ENCODE measurements at places on chromosomes 12 and 14.
A peak's percentile ranks its signal among the peaks of the same experiment; 100 is the strongest.

- DNase-seq: no peak
Measured at GRCh38 chr14:64209444-64210131, 84.6 kb downstream of the ESR2 start.

DNA sequence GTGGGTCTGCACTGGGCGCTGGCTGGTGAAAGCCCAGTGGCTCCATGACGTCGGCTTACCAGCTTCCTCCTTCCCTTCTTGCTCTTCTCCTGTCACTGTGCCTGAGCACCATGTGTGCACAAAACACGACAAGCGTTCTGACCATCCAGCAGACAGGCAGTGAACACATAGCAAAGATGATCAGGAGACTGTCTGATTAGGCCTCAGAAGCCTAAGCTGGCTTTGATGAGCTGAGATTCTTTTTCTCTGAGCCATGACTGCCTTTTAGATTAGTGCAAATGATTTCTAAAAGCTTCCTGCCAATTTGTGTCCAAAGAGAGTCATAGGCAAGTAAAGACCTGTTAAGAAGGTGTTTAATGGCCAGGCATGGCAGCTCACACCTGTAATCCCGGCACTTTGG, 83.1 kb downstream of the AACS start:
- no peak for DNase-seq

DNA sequence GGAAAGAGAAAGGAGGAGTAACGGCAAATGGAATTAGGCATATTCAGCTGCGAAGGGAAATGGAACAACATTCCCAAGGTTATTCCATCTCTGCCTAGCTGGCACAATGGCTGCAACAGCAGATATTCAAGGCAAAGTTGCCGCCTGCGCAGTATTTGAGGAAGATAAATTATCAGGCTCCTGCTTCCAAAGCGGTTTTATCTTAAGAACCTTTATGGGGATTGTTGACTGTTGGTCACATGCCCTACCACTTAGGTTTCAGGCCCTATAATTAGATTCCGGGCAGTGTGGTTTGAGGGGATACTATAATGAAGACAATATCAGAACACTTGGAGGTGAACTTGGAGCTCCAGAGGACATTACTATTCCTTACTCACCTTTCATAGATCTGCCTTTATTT, 99.7 kb downstream of the FGD4 start:
- no peak for DNase-seq

DNA sequence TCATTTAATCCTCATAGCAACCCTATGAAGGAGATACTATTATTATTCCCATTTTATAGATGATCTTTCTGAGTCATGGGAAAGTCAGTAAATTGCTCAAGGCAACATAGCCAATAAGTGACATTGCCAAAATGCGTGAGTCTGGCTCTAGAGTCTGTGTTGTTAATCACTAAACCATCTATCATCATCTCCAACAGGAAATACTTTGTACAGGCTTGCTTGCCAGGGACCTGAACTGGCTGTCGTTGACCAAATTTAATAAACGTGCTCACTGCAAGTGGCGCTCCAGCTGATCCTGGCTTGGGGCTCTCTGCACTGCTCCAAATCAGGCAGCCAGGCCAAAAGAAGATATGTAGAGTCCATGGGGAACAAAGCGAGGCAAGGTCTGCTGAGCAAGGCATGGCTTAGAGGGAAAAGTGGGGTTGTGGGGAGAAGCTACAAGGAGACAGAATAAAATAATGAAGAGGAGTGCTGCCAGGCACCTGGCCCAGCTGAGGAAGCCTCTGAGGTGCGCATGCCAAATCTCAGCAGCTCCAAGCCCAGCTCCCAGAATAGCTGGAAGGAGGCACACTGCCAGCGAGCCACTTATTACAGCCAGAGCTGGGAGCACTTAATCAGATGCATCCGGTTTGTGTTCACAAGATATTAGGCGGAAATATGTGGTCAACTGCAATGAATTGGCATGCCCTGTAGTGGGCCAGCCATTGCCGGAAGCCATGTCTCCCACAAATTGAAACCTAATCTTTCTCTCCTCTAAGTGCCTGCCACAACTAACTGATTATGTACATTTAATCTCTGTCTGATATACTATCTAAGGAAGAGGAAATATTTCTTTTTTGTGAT, 43.3 kb upstream of the PTPRO start:
- DNase-seq: peak; percentile 1

DNA sequence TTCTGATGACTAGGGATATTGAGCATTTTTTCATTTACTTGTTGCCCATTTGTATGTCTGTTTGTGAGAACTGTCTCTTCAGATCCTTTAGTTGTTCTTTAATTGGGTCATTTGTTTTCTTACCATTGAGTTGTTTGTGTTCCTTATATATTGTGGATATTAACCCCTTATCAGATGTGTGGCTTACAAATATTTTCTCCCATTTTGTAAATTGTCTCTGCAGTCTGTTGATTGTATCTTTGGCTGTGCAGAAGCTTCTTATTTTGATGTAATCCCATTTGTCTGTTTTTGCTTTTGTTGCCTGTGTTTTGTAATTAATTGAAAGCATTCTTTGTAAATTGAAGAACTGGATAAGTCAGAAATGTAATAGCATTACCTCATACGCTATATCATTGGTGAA, 459.1 kb upstream of the FOXG1 start:
- DNase-seq: no peak

- DNase-seq: no peak
Measured at GRCh38 chr12:2075508-2076195, 22.9 kb downstream of the CACNA1C start.
